ENCODE measurements at places on chromosomes 2 and 18.

DNA sequence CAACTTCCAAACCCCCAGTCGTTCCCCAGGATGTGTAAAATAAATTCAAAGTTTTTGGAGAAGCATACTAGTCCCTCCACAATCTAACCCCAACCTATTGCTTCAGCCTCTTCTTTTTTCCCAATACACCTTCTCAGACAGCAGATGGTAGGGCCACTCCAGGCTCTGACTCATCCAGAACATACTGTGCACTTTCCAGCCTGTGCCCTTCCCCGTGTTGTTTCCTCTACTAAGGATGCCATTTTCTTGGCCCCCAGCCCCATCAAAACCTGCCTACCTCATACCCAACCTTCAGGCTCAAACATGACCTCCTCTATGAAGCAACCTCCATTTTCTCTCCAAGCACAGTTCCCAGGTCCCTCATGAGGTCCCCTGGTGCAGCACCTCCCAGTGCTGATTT lies 669.3 kb downstream of the BCL11A start:
- no peak for DNase-seq

GRCh38 chr18:55584201-55584600 lies 3.8 kb downstream of the TCF4 start:
- DNase-seq, result no peak

DNA sequence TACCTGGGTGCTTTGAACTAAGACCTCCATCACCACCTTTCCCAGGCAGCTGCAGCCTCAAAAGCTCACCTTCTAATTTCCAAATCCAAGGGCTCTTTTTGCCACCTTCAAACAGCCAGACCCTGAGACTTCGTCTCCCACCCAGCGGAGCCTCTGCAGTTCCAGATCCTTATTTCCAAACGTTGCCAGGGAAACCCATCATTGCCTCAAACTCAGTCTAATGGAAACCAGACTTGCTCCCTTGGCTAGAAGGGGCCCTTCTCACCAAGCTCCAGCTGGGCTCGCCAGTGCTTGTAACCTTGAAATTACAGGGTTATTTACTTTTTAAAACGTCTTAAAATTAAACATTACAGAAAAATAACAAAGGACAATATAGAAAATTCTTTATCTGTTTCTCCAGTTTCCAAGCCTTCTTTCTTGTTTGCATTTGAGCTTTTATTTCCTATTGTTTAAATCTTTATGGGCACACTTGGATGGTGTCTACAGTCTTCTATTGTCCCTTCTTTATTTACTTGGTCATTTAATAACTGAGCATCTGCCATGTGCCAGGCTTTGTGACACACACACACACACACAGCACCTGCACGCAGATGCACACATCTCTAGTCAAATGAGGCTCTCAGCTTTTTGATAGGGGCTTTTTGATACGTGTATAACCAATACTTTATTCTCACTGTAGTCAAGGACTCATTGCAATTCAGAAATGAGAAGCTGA lies 36.1 kb downstream of the TRPM8 start:
- no peak for DNase-seq

GRCh38 chr2:31270131-31270530 lies 36.2 kb downstream of the EHD3 start:
- no peak for DNase-seq

DNA sequence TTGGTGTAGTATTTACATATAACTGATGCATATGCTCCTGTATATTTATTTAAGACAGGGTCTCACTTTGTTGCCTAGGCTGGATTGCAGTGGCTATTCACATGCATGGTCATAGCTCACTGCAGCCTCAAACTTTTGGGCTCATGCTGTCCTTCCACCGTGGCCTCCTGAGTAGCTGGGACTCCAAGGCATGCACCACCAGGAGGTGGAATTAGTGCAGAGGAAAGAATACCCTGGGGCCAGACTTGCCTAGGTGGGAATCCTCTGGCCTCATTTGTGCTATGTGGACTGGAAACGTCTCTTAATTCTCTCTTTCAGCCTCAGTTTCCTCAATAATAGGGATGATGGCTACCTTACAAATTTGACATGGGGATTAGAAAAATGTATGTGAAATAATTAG lies 2.3 kb downstream of the CEP192 start:
- DNase-seq, result no peak

DNA sequence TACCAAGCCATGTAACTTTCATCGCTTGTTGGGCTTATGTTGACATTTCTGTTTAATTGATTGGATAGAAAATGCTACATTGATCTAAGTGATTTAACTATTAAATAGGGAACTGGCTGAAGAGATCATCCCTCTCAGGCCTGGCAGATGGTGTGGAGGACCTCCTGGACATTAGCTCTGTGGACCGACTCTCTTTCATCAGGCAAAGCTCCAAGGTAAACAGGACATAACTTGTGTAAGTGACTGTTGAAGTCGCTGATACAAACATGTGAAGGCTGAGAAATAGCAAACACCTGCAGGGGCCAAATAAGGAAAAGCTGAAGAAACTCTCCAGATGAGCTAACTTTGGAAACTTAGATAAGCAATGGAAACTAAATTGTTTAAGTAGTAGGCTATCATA lies 68.8 kb downstream of the UNC80 start:
- no peak for DNase-seq

- no peak for DNase-seq
Observed at GRCh38 chr2:172467382-172467781, 40.0 kb downstream of the ITGA6 start.

DNA sequence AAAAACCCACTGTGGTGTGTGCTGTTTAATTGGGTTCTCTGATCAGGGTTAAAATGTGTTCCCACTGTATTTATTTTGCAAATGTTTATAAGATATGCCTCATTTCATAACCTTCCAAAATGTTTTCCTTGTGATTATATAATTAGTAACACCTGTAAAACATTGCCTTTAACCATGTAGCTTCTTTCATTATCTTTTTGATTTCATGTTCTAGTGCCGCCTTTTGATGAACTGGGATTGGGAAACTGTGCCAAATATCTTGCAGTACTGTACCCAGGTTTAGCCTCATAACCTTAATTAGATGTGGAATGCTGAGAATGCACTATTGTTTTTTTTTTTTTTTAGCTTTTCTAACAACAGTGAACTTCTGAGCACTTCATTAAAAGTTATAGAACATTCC lies 96.9 kb downstream of the TANC1 start:
- DNase-seq, result no peak

All from tibial nerve (tissue), 4 donors.